ENCODE measurements at places on chromosomes 16 and 17. TPM values are rescaled to one million over a fixed set of nuclear protein-coding genes. Genes with fewer than 3 reads are reported as not detected.

Gene PROCA1
- total RNA-seq: 1.4 TPM

Gene DPEP3
- total RNA-seq: not detected

GRCh38 chr16:83711069-83711468, 96.7 kb upstream of the HSBP1 start:
- no peak overlapping the region for H3K27ac ChIP-seq
- no peak for DNase-seq
- H3K36me3 ChIP-seq: no peaks in the 10 kb centered on the region
- H3K4me3 ChIP-seq: no peak overlapping the region
- H3K4me1 ChIP-seq: no peaks in the 10 kb centered on the region

Gene ZP2
- not detected for total RNA-seq

Gene CCL13
- total RNA-seq: 1.7 TPM

- H3K4me1 ChIP-seq: peaks cover 53% of the 10 kb centered on the region
- no peaks in the 10 kb centered on the region for H3K36me3 ChIP-seq
- peak overlapping the region; percentile 54 for H3K4me3 ChIP-seq
- peaks cover 9% of the 10 kb centered on the region for H3K27me3 ChIP-seq
- H3K27ac ChIP-seq: peak overlapping the region; percentile 72
Observed at GRCh38 chr17:44775136-44775837, 16.5 kb downstream of the ADAM11 start.
